Esophagus squamous epithelium (tissue), 5 donors: ENCODE measurements at places on chromosomes 7 and 10.

GRCh38 chr10:32957341-32958084 lies 517 bp downstream of the ITGB1 start:
- no peak for DNase-seq

DNA sequence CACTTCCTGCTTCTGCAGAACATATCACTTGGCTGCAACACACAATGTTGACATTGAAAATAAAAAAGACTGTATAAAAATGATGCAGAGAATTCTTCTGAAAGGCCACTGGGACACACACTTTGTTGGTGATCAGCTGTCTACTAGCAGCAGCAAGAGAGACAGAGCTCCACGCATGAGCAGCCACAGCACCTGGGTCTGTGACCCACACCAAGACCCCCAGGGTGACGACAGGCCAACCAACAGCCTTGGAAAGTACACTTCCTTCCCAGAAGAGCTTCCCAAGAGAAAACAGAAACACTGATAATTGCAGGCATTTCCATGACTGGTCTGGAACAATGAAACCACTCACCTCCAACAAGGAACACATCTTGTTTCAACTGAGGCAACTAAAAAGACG lies 239.0 kb downstream of the DIP2C start:
- DNase-seq, result no peak

GRCh38 chr7:104552102-104552501 lies 223.7 kb downstream of the LHFPL3 start:
- DNase-seq, result no peak

DNA sequence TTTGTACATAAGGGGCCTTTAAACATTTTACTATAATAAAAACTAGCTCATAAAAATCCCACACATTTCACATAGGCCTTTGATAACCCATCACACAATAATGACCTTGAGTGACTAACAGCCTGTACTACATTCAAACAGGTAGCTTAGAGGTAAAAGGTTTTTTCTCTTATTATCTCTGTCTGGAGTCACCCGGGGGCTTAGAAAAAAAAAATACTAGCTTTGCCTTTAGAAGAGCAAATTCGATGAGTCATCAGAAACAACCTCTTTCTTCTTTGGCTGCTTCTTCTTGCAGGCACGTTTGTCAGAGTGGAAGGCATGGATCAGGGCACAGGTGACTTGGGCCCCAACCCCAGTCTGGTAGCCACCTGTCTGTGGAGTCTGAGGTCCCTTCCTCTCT lies 43.4 kb upstream of the ADO start:
- DNase-seq, result no peak

- DNase-seq, result no peak
Observed at GRCh38 chr7:16935341-16935735, 53.6 kb upstream of the AGR3 start.

GRCh38 chr10:45532480-45532879 lies 140.1 kb downstream of the ZFAND4 start:
- no peak for DNase-seq

DNA sequence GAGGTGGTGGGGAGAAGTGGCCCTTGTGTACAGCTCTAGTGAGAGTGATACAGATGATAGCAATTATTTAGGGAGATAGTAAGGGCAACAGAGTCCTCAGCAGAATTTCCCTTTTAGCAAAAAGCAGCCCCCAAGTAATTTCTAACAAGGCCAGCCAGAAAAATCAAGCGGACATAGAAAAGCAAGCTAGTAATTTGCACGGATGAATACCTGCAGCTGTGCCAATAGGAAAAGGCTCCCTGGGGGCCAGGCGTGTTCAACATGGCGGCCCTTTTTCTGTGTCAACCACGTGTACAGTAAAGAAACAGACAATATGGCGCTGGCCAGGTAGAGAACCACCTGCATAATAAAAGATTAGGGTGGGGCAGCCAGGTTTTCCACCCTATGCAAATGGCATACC lies 7.4 kb downstream of the MCM10 start:
- no peak for DNase-seq

- no peak for DNase-seq
Observed at GRCh38 chr7:19090526-19090925, 26.9 kb downstream of the TWIST1 start.

- no peak for DNase-seq
Observed at GRCh38 chr10:46539596-46540411, 16.7 kb downstream of the GPRIN2 start.

DNA sequence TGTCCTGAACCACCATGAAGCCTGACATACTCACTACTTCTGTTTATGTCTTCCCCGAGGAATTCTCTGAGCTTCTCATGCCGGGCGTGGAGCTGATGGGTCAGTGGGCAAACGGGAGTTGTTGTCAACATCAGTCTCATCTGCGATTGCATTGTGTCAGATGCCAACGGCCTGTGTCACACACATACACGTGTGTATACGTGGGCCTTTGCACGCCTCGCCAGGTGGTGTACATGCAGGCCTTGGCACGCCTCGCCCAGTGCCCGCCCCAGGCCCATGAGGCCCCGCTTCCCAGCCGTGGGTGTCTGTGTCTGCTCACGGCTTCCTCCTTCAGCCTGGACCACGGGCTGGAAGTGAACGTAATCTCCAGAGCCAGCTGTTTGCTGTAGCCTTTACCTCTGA lies 7.5 kb upstream of the CSGALNACT2 start:
- no peak for DNase-seq

DNA sequence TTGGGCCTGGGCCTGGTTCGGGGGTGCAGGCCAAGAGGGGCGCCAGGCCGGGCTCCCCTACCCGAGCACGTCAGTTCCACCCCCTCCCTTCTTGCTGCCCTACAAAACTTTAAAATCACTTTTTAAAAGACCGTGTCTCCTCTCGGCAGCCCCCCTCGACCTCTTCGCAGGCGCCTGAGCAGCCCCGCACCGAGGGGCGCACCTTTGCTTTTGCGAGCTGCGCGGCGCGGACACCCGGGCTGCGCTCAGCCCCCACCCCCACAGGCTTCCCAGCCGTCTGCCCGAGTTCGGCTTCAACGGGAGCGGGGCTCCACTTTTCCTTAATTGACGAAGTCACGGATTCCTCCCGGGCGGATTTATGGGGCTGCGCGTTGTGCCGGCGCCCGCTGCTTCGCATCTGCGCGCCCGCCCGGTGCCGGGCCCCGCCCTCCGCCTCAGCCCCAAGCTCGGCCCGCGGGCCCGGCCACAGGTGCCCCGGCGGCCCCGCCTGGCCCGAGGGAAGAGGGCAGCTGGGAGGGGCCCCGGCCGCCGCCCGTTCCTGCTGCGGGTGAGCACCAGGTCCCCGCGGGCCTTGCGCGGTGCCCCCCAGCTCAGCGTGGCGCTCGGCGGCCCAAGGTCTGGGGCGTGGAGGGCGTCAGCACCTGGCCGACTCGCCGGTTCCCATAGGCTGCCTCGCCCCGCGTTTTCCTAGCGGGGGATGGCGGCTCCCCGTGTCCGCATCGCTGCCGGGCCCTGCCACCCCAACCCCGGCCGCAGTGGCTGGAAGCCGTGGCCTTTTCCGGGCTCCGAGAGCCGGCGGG lies 10.8 kb upstream of the MNX1 start:
- no peak for DNase-seq

DNA sequence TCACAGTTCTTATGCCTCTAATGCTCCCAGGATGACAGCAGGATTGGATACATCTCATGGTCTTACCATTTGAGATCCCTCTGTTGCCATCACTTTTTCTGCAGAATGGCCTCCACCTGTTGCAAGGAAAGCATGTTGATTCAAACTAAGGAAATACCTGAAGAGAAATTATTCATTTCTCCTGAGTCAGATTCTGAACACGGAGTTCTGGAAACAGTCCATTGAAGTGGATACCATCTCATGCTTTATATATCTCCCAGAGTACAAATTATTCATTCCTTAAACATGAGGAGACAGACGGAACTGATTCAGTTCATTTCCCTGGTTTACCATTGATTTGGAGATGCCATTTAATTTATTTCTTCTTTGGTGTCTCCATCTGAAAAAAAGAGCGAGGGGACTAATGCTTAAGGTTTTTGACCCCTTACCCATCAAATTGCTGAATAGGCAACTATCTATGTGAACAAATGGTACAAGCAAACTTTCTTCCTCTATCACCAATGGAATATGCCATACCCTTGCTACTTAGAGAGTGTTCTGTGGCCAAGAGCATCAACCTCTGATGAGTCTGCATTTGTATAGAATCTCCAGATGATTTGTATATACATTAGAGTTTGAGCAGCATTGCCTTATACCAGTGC lies 305.0 kb upstream of the LRGUK start:
- no peak for DNase-seq

DNA sequence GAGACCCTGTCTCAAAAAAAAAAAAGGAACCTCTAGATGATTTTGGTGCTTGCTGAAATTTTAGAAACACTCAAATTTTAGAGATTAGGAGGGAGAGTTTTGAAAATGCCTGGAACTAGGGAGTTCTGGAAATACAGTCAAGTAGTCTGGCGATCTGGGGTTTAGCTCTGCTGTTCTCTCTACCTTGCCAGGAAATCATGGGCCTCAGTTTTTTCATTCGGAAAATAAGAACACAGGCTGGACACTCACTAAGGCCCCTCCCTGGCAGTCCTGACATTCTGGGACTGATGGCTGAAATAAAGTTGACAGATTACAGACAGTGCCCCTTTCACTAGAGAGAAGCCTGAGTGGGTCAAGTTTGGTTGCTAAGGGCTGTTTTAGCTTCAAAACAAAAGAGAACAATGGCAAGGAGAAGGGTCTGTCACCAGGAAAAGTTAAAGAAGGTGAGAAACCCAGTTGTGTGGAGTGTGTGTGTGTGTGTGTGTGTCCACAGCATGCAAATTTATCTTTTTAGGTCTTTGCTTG lies 25.0 kb upstream of the CALN1 start:
- DNase-seq, result no peak

- no peak for DNase-seq
Observed at GRCh38 chr7:106039486-106040060, 72.5 kb downstream of the SYPL1 start.

- DNase-seq, result no peak
Observed at GRCh38 chr7:146216396-146217041, 99.9 kb downstream of the CNTNAP2 start.

DNA sequence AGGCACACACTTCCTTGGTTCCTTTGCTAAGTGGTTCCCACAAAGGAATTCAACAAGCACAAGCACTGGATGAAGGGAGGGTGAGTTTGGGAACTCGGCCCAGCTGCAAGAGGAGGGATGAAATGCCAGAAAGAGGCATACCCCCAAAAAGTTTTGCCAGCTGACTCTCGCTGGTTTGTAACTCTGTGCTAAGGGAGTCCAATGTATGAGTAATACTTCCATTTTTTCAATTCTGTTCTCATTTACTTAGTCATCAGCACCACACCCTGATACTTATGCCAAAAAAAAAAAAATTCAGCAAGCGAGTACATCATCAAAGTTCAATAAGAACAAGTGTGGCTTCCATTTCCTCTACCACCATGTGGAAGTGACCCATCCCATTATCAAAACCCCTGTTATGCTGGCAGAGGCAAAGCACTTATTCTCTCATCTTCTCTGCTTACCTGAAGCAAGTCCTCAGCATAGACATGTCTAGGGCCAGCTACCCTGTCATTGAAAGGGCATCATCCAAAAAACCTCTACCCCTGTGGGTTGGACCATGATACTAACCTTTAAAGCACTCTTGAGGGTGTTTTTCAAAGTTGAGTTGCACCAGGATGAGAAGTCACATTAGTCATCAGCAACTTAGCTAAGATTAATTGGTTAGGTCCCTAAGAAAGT lies 6.9 kb upstream of the HYCC1 start:
- DNase-seq, result no peak

GRCh38 chr10:70362328-70362727 lies 20.1 kb downstream of the LRRC20 start:
- no peak for DNase-seq

DNA sequence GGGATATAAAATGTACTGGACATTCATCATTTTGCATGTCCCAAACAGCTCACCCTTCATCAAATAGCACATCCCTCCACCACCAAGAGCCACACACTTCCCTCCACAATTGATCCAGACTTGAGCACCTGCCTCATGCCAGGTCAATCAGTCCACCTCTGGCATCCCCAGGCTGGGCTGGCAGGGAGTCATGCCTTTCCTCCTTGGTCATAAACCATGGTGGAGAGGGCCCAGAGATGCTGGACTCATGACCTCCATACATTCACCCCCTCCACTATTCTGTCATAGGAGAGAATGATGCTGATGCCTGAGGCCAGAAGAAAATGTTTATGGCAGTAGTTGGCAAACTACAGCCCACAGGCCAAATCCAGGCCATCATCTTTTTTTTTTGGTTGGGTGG lies 16.1 kb upstream of the GDF10 start:
- DNase-seq, result no peak

GRCh38 chr7:159098424-159098786 lies 46.3 kb downstream of the VIPR2 start:
- DNase-seq, result no peak

DNA sequence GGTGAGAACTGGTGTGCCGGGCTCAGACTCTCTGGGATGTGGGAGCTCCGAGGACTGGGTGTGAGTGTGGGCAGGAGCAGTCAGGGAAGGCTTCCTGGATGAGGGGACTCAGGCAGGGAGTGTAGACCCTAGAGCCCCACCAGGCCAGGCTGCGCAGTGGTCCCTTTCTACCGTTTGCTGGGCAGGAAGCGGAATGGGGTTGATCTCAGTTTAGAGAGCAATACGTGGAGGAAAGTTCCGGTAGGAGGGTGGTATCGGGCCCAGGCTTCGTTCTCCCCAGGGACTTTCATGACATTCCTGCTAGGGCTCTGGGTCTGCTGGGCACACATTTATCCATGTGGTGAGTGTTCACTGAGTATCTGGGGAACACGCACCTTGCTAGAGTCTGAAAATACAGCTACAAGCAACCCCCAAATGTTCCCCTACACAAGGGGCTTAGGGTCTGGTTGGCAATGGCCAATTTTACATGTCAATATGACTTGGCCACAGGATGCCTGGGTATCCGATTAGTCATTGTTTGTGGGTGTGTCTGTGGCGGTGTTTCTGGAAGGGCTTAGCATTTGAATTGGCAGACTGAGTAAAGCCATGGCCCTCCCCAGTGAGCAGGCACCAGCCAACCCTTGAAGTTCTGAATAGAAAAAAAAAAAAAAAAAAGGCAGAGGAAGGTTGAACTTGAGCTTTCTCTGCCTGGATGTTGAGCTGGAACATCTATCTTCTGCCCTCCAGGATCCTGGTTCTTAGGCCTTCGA lies 20.8 kb downstream of the GHRHR start:
- no peak for DNase-seq

DNA sequence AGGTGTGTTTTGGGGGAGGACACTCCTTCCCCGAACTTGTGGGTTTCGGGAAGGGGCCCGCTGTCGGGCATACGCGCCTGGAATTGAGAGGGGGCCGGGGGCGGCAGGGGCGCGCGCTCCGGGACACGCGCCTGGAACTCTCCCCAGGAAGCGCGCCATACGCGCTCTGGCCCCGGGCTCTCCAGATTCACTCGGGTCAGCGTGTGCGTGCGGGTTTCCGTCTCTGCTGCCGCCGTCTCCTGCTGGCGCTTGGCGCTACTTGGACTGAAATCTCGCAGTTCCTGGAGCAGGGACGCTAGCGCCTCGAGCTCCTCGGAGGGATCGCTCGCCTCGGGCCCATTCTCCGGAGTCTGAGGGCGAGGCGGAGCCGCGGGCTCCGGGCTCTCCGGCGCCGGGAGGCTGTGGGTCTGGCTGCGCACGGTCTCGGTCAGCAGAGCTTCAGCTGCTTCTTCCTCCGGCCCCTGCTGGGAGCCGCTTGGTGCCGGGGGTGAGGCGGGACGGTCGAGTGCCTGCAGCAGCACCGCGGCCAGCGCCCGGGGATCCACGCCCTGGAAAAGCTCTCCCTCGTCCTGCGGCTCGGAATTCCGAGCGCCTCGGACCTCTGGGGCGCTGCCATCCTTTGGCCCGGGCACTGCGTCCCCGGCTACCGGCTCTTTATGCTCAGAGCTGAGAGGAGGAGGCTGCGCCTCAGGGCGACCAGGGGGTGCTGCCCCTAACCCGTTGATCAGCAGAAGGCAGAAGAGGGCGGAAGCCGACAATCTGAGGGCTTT lies 1.1 kb downstream of the VGF start:
- DNase-seq, result no peak
